ENCODE measurements at places on chromosomes 2 and 18.

GRCh38 chr2:84481702-84482101, 22.6 kb upstream of the SUCLG1 start:
- DNase-seq = no peak

GRCh38 chr2:45510701-45511420, 100.2 kb downstream of the SRBD1 start:
- DNase-seq = no peak

GRCh38 chr2:69936906-69937305, 22.0 kb downstream of the MXD1 start:
- peak; percentile 26 for DNase-seq

GRCh38 chr2:48343571-48344440, 186.1 kb upstream of the STON1 start:
- no peak for DNase-seq

DNA sequence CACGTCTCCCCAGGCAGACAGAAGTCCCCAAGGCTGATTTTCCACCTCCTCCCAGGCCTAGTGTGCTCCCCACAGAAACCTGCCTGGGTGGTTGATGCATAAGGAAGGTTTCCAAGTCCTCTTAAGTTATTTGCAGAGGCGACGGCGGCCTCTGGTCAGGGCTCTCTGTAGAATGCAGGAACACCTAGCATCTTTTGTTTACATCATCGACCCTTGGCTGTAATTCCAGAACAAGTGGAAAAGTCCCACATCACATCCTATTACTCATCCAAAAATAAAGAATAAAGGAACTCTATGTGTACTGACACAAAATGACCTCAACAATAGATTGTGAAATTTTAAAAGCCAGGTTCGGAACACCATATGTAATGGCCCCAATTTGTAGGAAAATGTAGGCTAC, 211.1 kb downstream of the ALPK2 start:
- no peak for DNase-seq

GRCh38 chr2:176172007-176172894, 15.1 kb downstream of the HOXD3 start:
- DNase-seq = no peak

GRCh38 chr2:68089961-68090360, 27.2 kb upstream of the C1D start:
- DNase-seq = no peak

DNA sequence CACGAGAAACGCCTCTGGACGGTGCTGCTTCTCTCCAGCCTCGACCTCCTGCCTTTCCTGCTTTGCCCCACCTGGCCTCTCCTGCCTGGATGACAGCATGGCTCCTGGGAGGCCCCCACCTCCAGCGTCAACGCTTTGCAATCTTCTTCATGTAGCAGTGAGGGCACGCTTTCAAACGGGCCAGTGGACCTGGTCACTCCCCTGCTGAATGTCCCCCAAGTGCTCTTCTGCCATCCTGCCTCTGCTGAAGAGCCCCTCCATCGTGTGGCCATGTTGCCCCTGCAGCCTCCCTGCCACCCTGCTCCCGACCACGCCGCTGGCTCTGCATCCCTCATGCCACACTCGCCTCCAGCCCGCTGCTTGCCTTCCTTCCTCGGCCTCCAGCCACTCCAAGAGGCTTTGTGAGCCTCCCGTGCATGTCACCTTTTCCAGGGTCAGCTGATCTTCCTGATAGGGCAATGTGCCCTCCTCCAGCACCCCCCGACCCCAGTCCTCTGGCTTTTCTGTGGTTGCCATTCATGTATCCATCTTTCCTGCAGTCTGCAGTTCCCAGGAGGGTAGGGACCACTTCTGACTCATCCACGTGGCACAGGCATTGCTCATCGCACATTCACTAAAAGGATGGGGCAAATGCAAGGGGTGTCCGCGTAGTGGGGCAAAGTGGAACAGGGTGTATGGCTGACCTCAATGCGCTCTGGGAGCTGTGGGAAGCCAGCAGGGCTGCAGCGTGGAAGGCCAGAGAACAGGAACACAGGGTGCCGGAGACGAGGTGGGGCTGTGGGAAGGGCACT, 268.8 kb downstream of the TWIST2 start:
- DNase-seq = no peak

GRCh38 chr2:155178921-155179320, 480.4 kb downstream of the KCNJ3 start:
- DNase-seq = peak; percentile 17

- no peak for DNase-seq
These were observed 566 bp upstream of the POLI start for GRCh38 chr18:54268751-54269150.

DNA sequence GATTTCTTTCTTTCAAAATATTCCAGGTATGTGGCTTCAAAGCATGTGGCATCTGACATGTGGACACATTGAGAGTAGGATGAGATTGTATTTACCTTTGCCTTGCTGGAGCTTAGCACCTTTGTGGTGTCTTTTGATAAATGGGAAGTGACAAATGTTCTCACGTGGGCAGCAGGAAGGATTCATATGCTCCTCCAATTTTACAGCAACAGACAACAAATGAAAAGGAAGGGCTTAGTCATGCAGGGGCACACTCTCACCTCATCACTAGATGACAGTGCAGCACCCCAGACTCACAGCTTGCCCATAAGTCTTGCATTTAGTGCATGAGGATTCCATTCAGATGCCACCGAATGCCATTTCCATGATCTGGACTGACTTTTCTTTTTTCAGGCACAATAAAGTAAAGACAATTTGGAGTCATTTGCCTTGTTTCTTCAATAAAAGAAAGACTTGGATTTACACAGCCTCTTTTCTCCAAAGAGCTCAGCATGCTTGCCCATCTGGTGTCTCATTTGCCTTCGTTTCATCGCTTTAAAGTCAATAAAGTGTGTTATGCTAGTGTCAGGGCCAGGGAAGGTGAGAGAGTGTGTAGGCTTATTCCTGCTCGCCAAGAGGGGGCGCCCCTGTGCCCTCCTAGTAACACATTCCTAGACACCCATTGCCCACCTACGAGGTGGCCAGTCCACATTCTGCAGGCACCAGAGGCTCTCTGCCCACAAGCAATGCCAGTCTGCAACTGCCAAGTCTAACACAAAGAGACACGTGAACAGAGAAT, 39.6 kb upstream of the DAPL1 start:
- DNase-seq = no peak

DNA sequence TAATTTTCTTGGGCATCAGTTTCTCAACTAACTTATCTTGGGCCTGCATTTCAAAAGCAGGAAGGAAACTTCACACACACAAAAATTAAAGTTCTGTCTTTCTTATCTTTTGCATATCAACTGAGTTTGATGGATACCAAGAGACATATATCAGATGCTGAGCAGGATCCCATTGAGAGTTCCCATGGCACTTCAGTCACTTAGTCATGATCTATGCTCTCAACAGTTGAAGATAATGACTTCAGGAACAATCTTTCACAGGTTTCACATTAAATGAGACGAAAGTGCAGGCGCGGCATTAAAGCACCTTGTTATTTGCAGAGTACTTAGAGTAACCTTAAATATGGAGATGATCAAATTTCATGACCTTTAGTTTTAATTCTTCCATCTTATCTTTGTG, 2139.8 kb upstream of the CELF4 start:
- no peak for DNase-seq

- DNase-seq = no peak
These were observed 17.4 kb upstream of the CHAC2 start for GRCh38 chr2:53750041-53750768.

GRCh38 chr2:240468303-240469238, 33.1 kb downstream of the GPC1 start:
- no peak for DNase-seq

DNA sequence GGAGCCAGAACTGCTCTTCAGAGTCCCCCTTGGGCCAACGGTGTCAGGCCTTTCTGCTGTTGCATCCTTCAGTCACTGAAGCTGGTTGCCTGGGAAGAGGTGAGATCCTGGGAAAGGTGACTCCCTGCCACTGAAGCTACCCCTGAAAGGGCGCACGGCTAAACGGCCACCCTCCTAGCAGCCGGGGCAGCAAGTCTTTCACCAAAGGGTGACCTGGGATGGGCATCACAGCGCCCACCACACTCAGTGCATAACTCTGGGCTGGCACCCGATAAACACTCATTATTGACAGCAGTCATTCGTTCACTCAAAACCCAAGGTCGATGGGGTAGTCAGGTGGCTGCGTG, 26.5 kb upstream of the FOSL2 start:
- DNase-seq = no peak

DNA sequence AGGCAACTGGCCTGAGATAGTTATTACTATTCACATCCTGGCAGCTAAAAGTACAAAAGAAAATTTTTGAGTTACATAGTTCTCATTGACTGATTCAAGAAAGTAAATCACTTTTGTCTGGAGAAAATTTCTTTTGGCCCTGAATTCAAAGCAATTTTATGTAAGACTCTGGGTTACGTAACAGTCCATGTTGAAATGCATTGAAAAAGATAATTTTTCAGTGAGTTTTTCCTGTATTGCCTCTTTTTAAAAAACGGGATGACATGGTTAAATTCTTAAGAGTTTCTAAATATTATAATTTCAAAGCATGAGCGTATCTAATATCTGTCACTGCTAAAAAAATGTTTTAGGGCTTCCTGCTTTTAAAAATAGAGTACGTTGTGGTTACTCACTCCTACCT, 72.7 kb downstream of the ANKRD12 start:
- peak; percentile 35 for DNase-seq

DNA sequence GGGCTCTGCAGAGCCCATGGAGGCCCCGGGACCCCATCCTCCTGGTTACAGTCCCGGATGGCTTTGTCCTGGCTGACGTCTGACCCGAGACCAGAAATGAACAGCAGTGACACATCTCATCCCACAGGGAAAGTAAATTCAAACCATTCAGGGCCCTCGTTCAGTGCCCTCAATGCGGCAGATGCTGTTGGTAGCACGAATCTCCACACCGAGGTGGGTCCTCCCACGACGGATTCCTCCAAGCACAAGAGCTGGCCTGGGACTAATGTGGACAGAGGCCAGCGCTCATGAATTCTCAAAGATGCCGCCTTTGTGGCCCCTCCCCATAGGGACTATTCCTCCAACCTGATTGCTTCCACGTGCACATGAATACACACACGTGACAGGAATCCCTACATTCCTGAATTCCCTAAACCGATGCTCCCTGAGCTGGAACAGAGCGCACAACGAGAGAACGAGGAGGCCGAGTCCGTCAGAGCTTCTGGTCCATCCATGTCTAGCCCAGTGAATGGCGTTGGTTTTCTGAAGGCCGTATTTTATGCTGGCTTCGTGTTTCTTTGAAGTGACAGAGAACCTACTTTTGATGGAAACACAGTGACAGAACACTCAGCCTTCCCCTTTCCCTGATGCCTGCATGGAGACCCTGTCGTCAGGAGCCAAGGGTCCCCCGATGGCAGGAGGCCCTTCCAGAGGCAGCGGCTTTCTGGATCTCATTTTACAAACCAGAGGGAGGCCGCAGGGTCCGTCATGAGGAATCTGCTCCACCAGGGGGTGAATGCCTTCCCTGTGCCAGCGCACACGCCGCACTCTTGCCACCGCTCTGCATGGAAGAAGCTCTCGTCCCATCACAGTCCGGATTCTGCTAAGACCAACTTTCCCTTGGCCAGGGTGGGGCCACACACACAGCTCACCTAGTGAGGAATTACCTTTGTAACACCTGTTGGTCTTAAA, 64.3 kb upstream of the SNTG2 start:
- DNase-seq = no peak

DNA sequence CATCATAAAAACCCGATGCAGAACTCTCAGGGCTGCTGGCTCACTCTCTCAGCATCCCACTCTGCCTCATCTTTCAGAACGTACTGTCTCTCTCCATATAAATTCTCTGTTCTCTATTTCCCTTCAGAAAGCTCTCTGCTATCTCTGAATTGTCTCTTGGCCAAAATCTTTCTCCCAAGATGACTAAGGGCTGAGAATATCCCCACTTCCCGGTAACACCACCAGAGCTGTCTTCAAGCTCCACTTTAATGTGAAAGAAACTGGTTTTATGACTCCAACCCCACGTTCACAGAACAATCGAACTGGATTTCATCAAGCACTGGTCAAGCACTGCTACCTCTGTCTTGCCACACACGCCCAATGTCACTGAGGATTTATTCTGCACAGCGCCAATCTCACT, 22.4 kb downstream of the TGFBRAP1 start:
- DNase-seq = no peak

- no peak for DNase-seq
These were observed 269.1 kb downstream of the TMX3 start for GRCh38 chr18:68445668-68446426.

GRCh38 chr2:205267323-205267722, 415.0 kb upstream of the NRP2 start:
- DNase-seq = no peak

DNA sequence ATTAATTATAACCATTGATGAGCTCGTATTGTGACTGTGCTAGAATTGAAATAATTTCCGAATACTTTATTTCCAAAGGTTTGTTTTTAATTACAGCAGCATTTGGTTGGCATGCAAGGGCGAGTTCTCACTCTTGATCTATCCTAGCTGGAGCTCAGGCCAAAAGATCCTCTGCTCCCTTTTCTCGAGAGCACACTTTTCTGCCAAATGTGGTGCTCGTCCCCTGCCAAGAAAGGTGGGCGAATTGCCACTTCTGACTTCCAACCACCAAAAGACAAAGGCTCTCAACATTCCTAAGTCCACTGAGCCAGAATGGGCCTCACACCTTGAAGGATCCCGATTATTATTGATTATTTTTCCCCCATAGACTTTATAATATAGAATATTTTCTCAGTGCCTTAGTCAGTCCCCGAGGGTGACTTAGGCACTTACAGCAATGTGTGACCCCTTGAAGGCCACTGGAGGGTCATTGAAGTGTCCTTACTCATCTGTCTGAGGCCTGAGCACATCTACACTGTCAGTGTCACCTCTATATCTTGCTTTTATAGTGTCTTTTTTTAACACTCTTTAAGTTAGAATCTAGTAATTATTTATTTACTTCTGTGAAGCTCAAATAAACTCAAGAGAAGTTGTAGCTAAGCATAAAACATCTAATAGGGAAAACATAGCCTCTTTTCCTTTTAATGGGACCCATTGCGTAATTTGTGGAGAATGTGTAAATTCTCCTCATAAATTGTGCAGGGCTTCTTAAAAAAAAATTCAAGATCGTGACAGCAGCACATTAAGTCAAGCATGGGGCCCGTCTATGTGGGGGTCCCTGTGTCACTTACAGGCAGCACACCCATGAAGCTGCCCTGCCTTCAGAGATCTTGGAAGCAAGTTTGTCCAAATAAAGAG, 98.3 kb downstream of the MEIS1 start:
- DNase-seq = no peak

DNA sequence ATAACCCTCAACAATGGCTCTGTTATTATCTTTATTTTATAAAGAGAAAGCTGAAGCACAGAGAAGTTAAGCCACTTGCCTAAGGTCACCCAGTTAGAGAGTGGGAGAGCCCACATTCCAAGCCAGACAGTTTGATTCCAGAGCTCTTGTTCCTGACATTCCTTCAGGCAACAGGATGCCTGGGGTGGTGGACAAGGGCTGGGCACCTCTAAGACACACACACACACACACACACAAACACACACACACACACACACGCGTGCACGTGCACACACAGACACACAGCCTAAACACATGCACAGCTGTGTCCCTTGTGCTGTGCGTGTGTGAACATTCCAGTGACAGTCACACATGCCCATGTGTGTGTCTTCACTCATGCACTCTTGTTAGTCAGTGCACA, 26.4 kb downstream of the CELF4 start:
- no peak for DNase-seq
